ENCODE measurements at places on chromosomes 7 and 10.
A peak's percentile ranks its signal among the peaks of the same experiment; 100 is the strongest.

GRCh38 chr7:20796500-20796899 lies 9.8 kb upstream of the SP8 start:
- no peak for DNase-seq

DNA sequence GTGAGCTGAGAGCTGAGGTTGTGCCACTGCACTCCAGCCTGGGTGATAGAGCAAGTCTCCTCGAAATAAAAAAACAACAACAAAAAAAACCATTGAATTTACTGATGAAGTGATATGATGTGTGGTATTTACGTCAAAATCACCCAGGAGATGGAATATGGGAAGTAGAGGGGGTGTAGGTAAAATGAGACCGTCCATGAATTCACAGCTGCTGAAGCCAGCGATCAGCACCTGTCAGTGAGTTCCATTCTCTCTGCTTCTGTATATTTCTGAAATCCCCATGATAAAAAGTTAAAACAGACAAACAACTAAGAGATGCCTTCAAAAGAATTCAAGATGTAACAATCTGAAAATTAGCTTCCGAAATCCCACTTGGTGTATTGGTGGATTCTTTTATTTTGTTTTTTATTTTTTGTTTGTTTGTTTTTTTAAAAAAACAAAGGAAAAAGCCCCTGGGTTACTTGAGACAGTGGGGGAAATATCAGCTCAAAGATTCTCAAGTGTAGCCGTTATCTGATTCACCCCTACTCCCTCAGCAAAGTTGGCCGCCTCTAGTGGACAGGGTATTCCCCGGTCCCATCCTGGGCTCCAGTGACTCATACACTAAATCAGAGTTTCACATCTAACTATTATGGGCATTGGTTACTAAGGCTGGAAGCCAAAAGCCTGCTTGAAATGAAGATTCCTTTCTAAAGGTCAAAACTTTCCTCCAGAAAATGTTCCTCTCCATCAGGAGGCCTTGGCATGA lies 76.4 kb downstream of the MAP3K8 start:
- DNase-seq = no peak

DNA sequence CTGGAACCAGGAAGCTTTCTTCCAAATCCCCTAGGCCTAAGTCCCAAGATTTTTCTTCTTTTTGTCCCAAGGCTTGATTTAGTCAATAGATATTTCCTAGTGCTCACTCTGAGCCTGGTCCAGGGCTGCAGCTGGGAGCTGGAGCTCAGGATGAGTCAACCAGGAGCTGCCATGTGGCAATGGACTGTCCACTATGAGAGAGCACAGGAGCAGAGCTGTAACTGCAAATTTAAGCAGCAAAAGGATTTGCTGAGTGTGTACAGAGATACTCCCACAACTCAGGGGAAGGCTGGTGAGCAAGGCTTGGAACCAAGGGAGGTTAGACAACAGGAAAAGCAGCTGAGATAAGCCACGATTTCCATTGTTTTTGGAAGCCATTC lies 92.1 kb upstream of the CXCL12 start:
- DNase-seq = no peak

DNA sequence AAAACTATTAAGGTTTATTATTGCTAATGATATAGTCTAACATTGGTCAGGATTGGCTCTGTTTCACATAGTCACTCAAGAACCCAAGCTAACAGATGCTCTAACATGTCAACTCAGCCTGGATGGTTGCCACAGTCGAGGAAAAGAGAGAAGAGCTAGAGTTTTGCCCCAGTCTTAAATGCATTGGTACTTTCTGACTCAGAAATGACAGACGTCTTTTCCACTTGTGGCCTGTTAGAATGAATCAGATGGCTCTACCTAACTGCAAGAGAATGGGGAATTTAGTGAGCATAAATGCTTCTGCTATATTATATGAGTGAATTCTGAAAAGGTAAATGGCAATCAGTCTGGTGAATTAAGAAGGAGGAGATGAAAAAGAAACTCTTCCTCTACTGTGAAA lies 13.9 kb downstream of the HECTD2 start:
- no peak for DNase-seq

- DNase-seq = no peak
Observed at GRCh38 chr7:27339478-27339877, 96.9 kb downstream of the EVX1 start.

- DNase-seq = no peak
Observed at GRCh38 chr10:96784253-96784652, 47.8 kb upstream of the LCOR start.

DNA sequence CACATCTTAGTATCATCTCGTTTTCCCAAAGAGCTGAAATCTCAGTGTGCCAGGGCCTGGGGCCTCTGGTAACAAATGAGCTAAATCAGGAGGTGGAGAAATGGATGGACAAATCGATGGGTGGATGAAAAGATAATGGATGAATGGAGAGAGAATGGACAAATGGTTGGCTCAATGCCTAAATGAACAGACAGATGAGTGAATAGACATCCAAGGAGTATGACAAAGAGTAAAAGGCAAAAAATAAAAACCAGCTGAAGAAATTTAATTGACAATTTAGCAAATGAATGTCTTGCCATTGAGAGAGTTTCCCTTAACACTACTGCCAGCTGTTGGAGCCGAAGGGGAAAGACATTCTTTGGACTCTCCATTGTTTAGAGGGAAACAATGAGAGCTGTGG lies 8.0 kb downstream of the SYCE1 start:
- DNase-seq = no peak

DNA sequence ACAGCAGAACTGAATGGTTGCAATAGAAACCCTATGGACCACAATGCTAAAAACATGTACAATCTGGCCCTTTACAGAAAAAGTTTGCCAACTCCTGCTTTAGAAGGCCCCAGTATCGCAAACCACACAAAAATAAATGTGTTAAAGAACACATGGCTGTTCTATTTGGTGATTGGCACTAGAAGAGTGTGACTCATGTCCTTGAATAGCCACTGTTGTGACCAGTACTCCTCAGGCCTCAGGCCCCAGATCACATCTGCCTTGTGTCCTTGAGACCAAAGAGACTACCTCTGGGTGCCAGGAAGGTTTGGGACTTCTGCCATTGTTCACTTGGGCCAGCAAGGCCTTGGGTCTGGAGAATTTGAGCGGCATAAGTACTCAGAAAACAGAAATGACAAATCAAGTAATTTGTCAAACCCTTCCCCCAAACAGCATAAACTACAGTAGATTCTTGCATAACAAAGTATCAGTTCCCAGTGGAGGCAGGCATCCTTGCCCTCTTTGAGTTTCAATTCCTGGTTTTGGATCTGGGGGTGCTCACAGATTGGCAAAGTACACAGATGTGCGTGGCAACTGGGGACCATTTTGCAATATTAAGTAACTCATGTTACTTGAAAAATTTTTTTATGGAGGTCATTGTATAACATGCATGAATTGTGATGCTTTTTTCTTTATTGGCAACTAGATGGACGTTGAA lies 50.2 kb downstream of the MTURN start:
- no peak for DNase-seq

DNA sequence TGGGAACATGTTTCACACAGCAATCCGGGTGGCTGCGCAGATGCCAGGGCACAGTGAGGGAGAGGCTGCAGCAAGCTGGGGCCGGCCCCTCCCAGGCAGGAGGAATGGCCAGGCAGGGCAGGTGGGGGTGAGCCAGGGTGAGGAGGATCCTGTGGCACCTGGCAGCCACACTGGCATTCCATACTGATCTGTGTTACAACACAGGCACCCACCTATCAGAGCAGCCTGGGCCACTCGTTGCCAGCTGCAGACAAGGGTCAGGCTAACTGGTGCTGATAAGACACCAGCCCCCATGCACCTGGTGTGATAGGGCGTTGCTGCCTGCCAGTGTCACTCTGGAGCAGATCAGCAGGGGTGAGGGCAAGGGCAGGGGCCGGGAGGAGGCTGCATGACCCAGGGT lies 16.6 kb upstream of the RET start:
- no peak for DNase-seq

- DNase-seq = no peak
Observed at GRCh38 chr10:60281331-60281730, 108.3 kb downstream of the ANK3 start.

GRCh38 chr7:68245688-68246087 lies 1249.1 kb downstream of the TYW1 start:
- no peak for DNase-seq

DNA sequence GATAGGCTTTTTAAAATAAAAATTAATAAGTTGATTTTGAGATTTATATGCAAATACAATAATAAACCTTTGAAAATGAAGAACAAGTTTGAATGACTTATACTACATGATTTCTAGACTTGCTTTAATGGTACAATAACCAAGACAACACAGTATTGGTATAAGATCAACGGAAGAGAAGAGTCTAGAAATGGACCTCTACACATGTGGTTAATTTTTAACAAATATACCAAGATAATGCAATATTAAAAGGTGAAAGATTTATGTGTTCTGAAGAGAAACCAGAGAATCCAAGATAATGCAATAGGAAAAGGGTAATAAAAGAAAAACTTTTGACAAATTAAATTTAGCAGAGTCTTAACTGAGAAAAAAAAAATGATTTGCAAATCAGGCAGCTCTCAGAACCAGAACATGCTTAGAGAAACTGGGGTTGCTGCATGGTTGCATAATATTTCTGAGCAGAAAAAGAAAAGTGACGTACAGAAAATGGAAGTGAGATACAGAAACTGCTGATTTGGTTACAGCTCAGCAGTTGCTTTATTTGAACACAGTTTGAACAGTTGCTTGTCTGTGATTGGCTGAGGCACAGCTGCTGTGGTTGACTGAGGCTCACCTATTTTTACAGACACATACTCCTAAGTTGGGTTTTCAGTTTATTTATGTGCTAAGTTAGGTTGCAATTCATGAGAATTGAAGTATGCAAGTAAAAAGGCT lies 365.9 kb downstream of the CRPPA start:
- no peak for DNase-seq

DNA sequence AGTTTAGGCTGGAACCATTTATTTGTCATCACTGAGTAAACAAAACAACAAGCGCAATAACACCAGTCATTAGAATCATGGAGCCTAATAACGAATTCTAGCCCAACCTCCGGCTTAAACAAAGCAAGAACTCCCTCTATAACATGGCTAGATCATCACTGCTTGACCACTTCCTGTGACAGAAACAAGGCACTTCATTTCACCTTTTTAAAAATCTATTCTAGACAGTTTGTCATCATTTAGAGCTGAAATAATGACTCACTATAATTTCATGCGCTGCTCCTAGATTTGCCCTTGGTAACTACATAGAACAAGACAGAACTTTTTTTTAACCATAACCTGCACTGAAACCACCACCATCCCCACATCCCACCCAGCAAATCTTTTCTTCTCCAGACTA lies 81.3 kb downstream of the OSBPL3 start:
- DNase-seq = no peak

DNA sequence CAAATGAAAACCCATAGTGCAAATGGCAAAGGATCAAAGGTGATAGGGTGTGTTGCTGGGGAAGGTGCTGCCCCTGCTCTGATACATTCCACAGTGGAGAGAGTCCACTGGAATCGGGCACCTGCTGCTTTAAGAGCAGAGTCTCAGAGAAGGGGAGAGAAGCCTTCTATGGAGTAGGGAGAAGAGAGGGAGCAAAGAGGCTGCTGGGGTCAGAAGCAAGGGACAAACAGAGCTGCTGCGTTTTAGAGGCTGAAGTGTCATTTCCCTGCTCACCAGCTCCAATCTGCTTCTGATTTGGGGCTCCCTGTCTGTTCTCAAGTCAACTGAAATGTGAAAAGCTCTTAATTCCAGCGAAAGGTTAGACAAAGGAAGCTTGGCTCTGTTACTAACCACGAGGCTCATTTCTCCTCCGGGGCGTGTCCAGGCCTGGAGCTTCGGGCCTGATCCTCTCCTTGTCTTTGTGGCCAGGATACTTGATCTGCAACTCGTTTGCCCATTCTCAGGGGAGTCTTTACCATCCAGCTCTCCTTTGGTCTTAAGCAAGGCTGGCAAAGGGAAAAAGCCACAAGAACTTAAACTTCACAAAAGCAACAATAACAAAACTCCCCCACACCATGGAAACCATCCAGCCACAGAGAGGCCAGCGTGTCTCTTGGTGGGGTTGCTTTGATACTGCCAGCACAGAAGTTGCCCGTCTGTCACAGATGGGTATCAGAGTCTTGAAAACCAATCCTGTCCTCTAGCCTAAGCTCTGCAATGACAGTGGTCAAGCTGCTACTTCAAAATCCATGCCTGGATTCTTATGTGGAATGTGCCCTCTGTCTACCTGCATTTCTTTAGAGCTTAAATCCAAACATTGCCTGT lies 692.6 kb downstream of the SUGCT start:
- no peak for DNase-seq

DNA sequence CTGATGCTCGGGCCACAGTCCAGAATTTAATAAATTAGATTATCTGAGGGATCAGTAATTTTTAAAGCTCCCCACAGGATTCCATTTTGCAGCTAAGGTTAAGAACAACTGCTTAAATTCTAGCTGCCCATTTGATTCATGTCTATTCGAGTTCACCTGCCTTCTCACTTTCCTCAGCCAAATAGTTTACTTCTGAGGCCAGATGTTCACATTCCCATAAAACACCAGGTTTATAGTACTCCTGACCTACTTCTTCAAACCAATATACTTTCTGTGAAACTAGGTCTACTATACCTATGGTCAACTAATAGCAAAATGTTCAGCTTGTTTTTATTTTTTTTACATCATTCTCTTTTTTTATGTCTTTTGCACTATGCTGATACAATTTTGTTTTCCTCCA lies 86.3 kb downstream of the GPR158 start:
- DNase-seq = no peak

DNA sequence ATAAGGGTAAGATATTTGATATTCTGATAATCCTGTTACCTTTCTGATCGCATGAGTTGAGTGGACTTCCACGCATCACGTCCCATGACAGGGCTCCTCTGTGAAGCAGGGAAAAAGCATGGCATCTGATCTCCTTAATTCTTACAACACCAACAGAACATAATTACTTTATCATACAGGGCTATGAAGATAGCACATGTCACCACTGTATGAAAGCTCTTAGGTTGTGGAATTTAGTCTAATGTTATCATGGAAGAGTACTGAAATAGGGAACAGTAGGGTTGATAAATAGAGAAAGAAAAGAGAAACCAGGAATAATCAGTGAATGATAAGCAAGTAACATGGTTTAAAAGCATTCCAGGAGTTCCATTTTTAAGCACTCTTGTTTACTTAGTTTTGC lies 212.0 kb downstream of the CACNB2 start:
- DNase-seq = no peak

- DNase-seq = peak; percentile 44
Observed at GRCh38 chr7:141072548-141073172, 1.2 kb upstream of the TMEM178B start.

DNA sequence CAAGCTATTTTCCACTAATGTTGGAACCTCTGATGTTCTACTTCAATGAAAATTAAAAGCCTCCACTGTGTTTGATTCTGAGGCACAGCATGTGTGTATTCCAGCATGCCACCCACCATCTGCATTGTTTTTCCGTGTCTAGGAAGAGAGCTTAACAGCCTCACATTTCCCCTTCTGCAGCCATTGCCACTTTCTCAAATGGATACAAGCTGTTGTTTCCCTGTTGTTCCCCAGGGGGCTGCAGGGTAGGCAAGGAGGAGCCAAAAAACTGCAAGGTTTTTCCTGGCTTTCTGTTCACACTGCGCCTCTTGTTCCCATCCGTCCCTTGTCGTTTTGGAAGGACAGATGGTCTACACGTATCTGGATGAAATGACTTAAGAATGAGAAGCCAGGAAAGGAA lies 72.3 kb upstream of the DNAJB12 start:
- no peak for DNase-seq
